Fibroblast of gingiva (primary cell): ENCODE measurements at places on chromosomes 7 and 10.
A peak's percentile ranks its signal among the peaks of the same experiment; 100 is the strongest.

DNA sequence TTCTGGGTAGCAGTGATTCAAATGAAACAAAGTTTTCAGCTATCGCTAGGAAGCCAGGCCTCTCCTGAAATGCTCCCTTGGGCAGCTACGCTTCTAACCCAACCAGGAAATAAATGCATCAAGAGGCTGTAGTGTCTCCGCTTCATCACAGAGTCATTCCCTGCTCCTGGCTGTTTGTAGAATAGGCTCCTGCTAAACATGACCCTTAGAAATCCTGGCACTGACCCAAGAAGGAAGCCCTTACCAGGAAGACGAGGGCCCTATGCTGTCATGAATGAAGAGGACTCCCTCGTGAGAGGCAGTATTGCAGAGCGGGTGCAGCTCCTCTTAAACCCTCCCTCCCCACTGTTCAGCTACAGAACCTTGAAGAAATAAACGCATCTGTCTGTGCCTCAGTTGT lies 48.3 kb downstream of the NOD1 start:
- DNase-seq: no peak

DNA sequence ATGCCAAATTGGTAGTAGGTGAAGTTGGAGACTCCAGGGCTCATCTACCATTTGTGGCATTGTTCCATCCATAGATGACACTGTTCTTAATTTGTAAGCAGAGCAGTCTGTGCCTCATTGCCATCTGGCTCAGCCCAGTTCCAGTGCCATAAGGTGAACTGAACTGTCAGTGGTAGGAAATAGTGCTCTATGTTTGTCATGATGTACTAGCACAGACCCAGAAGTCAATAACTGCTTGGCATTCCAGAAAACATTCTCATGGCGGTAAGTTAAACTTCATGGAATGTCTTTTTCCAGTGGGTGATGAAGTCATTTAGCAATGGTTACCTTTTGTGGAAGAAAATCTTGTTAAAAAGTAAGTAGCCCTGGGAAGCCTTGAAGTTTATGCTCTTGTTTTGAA lies 302.7 kb downstream of the SUGCT start:
- peak; percentile 78 for DNase-seq

- no peak for DNase-seq
Measured at GRCh38 chr7:73740771-73741170, 2.2 kb upstream of the ABHD11 start.

DNA sequence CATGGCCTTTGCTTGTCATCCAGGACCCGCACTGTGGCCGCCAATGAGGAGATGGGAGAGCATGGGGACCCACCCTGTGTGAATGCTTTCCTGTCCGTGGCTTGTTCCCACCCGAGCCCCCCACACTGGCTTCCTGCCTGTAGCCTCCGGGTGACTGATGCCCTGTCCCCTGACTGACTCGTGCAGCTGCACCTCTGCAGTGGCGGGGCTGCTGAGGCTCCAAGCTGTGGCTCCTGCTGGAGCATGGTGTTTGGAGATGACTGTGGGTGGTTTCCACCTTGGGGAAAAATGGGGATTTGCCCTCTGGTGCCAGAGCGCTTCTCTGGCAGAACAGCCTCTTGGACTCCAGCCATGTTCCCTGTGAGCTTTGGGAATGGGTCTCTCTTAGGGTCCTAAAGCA lies 2.1 kb downstream of the CAMK1D start:
- no peak for DNase-seq

DNA sequence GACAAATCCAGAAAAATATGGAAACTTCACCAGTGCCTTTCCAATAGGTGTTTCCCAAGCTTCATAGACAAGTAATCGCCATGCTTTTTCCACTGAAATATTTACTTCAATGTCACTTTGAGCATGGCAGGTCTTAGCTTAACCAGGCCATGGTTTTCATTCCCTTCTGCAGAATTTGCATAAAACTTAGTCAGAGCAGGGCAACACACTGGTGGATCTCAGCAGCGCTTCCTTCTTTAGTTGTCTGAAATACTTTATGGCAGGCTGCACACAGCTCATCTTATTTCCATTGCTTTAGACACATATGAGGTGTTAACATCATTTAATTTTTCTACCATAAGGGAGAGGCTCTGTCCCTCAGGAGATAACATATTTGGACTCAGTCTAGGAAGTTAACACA lies 102.9 kb upstream of the AHR start:
- no peak for DNase-seq
